ENCODE measurements at places on chromosomes 3 and 15. TPM values are rescaled to one million over a fixed set of nuclear protein-coding genes. Genes with fewer than 3 reads are reported as not detected.

CYP1A2 gene
- total RNA-seq = not detected

B3GALNT1 gene
- total RNA-seq = 9.4 TPM

GOLGA6D gene
- not detected for total RNA-seq

SLITRK3 gene
- total RNA-seq = not detected

IMP3 gene
- total RNA-seq = 212 TPM

TEX55 gene
- not detected for total RNA-seq

ALS2CL gene
- 89.0 TPM for total RNA-seq

LDHAL6B gene
- not detected for total RNA-seq

GNAI2 gene
- total RNA-seq = 228 TPM

All from hair follicular keratinocyte (primary cell).